Epithelial cell of alveolus of lung (primary cell): ENCODE measurements at places on chromosomes 4 and X. TPM values are rescaled to one million over a fixed set of nuclear protein-coding genes. Genes with fewer than 3 reads are reported as not detected.

Gene MTNR1A
- 0.48 TPM in 1 of 2 replicates, not detected in the other for total RNA-seq

Gene ADGRG4
- total RNA-seq, result not detected in 2 replicates

Gene IGSF1
- total RNA-seq, result 0.26 and 0.48 TPM in 2 replicates

Gene COMMD8
- total RNA-seq, result 22.8 and 24.6 TPM in 2 replicates

Gene ENOX2
- total RNA-seq, result 6.9 and 7.0 TPM in 2 replicates

Gene GABRG1
- not detected in 2 replicates for total RNA-seq

Gene ARSH
- total RNA-seq, result not detected in 2 replicates

Gene CLIC2
- 0.39 and 0.88 TPM in 2 replicates for total RNA-seq

Gene CACNA1F
- not detected in 2 replicates for total RNA-seq

Gene TCEAL5
- not detected in 2 replicates for total RNA-seq

Gene MRPL1
- total RNA-seq, result 22.2 and 26.2 TPM in 2 replicates

Gene ABHD18
- 3.6 and 5.3 TPM in 2 replicates for total RNA-seq

Gene KIT
- 1.0 and 7.3 TPM in 2 replicates for total RNA-seq

Gene CYBB
- total RNA-seq, result not detected in 2 replicates

Gene PDGFC
- total RNA-seq, result 22.8 and 85.7 TPM in 2 replicates

Gene CABS1
- total RNA-seq, result not detected in 2 replicates

Gene HTR2C
- not detected in 2 replicates for total RNA-seq

Gene SRPX2
- total RNA-seq, result 17.9 and 79.9 TPM in 2 replicates

Gene SLC9A7
- total RNA-seq, result 1.4 and 21.7 TPM in 2 replicates

Gene CYSLTR1
- total RNA-seq, result not detected in 2 replicates

Gene USP17L25
- not detected in 2 replicates for total RNA-seq

Gene RASSF6
- 0.26 TPM in 1 of 2 replicates, not detected in the other for total RNA-seq

Gene MOSPD2
- total RNA-seq, result 9.8 and 12.9 TPM in 2 replicates

Gene MAGEB10
- not detected in 2 replicates for total RNA-seq

Gene DCK
- total RNA-seq, result 20.7 and 22.7 TPM in 2 replicates

Gene HSD17B13
- total RNA-seq, result 0.24 TPM in 1 of 2 replicates, not detected in the other

Gene NCAPG
- total RNA-seq, result 10.9 and 22.8 TPM in 2 replicates

Gene CUL4B
- total RNA-seq, result 57.4 and 74.0 TPM in 2 replicates

Gene UGT2A3
- total RNA-seq, result not detected in 2 replicates

Gene CFAP99
- total RNA-seq, result not detected in 2 replicates

Gene GNRHR
- not detected in 2 replicates for total RNA-seq

Gene TMSB15A
- 19.2 and 26.8 TPM in 2 replicates for total RNA-seq

Gene SHOX
- total RNA-seq, result not detected in 2 replicates

Gene RPL39
- total RNA-seq, result 6,263 and 8,116 TPM in 2 replicates

Gene DGKK
- total RNA-seq, result not detected in 2 replicates

Gene XAGE1A
- total RNA-seq, result not detected in 2 replicates

Gene MXRA5
- total RNA-seq, result 1.9 and 30.0 TPM in 2 replicates

Gene SYTL4
- total RNA-seq, result 3.4 and 5.9 TPM in 2 replicates

Gene PROM1
- not detected in 2 replicates for total RNA-seq

Gene GAGE13
- total RNA-seq, result not detected in 2 replicates
